ENCODE measurements at places on chromosomes 6 and 20.

DNA sequence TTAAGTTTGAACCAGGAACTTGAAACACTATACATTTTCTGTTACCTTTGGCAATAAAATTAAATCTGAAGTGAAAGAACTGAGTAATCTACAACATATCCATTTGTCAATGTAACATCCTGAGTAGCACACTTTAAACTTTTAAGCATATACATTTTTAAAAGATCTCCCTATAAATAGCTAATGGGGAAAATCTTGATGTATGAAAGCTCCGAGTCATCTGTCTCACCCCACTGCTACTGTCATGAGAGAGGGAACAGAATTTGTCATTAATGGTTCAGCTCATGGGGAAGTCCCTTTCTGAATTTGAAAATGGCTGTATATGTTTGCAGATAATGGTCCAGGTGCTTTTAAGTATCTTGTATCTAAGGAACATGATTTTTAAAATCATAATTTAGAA is 55.2 kb upstream of the NOX3 start:
- no peak for DNase-seq

DNA sequence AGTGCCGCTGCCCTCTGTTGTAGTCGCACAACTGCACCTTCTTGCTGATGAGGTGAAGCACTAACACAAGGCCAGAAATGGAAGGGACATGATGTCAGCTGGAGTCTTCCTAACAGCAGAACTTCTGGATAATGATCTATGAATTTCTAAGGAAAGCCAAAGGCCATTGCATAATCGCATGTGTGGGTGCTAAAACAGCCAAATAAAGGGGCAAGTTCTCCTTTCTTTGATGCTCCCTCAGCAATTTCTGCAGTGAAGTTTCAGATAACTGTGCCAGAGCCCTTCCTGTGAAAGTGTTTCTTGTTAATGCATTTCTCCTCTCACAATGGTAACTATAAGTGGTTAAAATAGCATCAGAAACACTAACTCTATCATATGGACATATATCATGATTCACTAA is 8.0 kb upstream of the F13A1 start:
- no peak for DNase-seq

DNA sequence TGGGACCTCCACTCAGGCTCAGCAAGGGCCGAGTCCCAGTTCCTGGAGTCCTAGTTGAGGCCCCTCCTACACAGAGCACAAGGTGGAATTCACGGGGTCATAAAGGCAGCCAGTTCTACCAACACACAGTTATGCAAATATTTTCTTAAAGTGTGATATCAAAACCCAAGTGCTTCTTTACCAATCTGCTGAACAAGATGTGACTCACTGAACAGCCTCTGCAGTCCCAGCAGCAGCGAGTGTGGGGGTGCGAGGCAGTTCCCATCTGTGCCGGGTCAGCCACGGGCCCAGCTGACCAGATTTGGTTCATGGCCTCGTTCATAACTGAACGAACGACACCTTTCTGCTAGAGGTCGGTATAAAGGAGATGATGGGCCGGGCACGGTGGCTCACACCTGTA is 4.5 kb upstream of the TCEA2 start:
- no peak for DNase-seq

- peak; percentile 82 for DNase-seq
These were observed 2.2 kb upstream of the FOXO3 start for GRCh38 chr6:108558372-108559096.

DNA sequence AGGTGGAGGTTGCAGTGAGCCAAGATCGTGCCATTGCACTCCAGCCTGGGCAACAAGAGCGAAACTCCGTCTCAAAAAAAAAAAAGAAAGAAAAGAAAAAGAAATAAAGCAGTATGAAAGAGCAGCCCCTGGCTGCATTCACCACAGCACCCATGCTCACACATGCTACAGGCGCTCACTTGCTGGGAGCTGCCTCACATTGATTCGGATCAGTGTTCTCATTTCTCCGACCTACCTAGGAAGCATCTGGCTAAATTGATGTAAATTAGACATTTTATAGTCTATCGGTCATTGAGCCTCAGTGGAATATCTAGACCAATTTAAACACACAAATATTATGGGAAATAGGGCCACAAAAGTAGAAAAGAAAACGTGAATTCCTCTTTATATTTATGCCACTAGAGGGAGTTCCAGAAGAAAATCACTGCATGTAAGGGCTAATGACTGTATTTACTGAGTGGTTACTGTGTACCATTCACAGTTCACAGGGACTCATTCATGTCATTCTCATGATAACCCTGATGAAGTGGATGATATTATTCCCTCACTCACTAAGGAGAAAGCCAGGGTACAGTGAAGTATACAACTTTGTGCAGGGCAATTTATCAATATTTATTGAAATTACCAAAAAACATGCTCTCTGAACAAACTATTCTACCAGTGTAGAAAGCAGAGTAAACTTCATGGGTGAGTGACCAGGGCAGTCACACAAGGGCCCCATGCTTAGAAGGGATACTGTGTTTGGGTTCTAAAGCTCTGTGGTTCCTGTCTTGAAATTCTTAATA is 5.3 kb upstream of the MOG start:
- no peak for DNase-seq

DNA sequence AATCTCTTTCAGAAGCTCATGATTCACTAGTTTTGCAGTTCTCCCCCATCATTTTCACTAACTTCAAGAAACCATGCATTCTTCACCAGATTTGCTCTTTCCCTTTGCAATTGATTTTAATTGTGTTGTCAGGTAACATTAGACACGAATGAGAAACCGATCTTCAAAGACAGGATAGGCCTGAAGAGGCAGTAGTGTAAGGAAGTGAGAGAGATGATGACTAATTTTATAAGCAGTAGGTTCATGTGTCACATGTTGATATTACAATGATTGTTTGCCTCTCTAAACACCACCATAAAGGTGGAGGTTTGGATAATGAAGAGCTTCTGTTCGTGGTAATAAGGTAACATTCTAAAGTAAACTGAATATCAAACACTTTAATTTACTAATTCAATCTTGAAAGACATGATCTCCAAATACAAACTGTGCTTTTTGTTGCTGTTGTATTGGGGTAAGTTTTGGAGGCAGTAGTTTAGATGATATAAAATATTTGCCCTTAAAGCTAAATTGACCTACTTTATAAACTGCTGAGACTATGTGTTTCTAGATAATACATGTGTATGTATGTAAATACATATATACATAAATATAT is 207.2 kb downstream of the PHACTR1 start:
- DNase-seq: no peak

Data from DMS79 treated with DMSO at 0.1 percent for 48 hours (cell line).